Activated CD4-positive, alpha-beta T cell treated with anti-CD3 and anti-CD28 coated beads, Interleukin-2, amount 50 U/mL, for 1 hour (primary cell): ENCODE measurements at places on chromosomes 5 and 9.

GRCh38 chr9:126376311-126377175 is 49.9 kb downstream of the MVB12B start:
- DNase-seq: no peak

GRCh38 chr9:18942801-18943200 is 90.2 kb downstream of the SAXO1 start:
- no peak for DNase-seq

DNA sequence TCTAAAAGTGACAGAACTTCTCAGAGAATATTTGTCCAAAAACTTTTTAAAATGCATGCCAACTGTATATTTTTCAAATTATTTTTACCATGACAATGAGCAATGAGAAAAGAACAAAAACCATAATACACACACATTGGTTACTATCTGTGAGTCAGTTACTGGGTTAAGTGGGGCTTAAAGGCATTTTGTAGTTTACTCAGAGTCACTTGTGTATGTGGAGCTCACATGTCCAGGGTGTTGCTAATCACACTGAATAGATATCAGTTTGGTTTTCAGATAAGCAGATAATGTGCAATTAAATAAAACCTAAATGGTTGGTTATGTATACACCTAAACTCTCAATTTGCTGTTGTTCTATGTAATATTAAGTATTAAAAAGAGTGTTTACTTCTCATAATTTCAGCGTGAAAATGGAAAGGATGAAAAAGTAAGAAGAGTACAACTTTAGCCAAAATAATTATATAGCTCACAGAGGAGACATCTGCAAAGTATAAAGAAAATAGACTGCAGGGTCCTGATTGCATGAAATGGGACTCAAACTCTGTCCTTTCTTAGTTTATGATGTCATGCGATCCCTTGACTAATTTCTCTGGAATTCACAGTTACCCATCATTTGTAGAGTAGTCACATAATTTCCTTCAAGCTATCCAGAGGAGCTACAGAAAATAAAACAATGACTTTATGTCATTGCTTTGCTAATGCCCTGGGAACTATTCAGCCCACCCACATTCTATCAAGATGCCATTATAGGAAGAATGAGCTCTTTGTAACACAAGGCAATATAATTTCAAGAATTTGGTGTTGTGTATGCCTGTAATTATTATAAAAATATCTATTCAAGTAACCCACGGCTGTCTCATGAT is 388.0 kb upstream of the ZNF608 start:
- no peak for DNase-seq

GRCh38 chr5:144195448-144195847 is 24.8 kb downstream of the KCTD16 start:
- no peak for DNase-seq

- no peak for DNase-seq
These were observed at the start of gene OGN for GRCh38 chr9:92404042-92404836. Gene OGN, minus strand, starts transcription at chr9:92404578. Its CDS starts 1,171 bp downstream, at chr9:92403407.

DNA sequence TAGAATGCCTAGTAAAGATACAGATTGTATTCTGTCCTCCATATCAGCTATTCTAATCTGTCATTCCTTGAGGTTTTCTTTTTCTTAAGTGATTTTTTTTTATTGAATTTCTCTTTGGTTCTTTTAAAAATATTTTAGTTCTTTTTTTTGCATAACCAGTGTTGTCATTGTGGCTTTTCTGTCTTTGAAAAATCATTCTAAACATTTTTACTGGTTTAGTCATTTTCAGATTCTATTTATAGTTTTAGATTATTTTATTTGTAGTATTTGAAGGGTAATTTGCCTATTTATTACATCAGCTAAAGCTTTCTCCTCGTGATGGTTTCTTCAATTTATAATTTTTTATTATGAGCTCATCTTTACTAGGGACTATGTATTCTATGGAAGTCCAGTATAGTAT is 78.1 kb downstream of the NDUFAF2 start:
- no peak for DNase-seq

DNA sequence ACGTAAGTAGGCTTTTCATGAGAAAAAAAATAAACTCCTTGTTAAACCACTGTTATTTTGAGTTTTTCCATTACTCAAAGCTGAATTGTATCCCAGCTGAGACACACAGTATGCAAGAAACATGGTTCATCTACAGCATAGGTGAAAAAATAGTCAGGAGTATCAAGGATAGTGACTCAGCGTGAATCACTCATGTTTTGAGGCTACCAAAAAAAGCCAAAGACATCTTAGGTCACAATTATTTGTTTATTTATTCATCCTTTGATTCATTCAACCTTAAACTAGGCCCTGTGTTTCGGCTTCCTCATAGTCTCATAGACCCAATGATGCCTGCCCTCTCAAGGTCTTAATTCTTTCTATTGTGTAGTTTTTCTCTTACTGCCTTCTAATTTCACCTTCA is 32.9 kb upstream of the STX17 start:
- no peak for DNase-seq

DNA sequence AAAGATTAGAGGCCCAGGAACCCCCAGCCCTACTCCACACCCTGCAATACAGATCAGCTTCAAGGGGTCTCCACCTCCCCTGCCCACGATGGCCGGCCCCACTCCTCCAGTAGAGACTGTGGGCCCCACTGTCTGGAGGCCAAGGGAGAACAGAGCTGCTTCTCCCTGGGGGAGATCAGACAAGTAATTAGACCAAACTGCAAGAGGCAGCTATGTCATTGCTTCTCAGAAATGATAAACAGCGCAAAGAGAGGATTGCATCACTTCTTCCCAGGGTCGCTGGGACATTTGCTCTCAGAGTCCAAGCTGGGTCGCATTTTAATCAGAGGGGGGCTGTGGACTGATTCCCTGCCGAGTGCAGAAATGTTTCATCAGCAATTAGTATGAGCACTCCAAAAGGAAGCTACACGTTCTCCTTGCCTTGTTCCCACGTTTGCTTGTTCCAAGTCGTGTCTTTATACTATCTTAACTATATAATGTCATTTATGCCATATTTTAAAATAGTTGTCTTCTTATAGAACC is 59.9 kb downstream of the ROPN1L start:
- no peak for DNase-seq

GRCh38 chr5:14914623-14915260 is 43.2 kb upstream of the ANKH start:
- DNase-seq: no peak

DNA sequence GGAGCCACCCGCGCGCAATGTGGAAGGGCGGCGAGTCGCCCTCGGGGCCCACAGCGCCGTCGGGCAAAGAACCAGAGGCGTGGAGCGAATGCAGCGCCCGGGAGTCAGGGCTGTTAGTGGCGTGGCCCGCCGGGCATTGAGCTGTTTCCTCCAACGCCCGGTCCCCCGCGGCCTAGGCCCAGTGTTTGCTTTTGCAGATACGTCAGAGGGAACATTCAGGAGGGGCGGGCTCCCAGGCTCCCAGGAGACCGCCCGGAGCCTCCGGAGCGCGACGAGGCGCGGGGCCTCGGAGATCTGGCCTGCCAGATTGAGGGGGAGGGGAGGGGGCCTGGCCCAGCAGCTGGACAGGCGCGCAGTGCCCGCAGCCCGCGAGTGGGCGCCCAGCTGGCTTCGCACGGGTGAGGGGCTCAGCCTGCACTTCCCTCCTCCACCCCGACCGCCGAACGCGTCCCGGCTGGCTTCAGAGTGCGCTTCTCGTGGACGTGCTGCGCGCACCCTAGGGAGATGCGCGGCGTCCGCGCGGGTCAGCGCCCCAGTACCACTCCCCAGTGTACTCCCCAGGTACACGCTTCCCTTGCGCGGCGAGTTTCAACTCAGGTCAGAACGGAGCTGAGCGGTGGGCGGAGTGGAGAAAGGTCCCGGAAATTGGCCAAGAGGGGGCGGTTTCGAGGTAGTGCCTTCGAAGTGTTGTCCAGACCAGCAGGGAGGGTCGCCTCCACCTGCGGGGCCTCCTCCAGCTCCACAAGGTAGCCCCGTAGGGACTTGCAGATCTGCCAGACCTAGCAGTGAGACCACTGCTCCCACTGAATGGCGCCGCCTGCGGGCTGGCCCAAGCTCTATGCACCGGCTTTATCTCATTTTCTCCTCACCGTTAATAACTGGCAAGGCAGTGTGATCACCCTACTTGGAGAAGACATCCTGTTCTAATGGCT is 130.4 kb downstream of the TMEM174 start:
- no peak for DNase-seq

- no peak for DNase-seq
These were observed 314.4 kb downstream of the DRD1 start for GRCh38 chr5:175129619-175130018.

DNA sequence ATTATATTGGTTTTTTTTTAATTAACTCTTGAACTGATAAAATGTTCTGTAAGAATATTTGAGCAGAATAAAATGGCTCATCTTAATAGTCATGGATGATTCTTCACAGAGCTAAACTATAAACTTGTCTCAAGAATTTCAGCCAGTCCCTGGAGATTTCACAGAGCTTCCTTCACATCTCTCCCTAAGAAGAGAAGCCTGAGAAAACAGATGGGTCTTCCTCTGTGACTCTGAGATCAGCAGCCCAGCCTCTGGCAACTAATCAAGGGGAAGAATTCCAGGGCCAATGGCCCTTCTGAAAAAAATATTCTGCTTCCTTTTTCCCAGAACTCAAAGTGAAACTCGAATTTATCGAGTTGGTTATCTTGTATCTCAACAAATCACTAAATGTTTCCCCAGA is 122.2 kb upstream of the ITGA1 start:
- DNase-seq: no peak

GRCh38 chr5:149223081-149223848 is 48.4 kb upstream of the AFAP1L1 start:
- no peak for DNase-seq

GRCh38 chr9:68970151-68970550 is 43.8 kb downstream of the PRKACG start:
- no peak for DNase-seq

DNA sequence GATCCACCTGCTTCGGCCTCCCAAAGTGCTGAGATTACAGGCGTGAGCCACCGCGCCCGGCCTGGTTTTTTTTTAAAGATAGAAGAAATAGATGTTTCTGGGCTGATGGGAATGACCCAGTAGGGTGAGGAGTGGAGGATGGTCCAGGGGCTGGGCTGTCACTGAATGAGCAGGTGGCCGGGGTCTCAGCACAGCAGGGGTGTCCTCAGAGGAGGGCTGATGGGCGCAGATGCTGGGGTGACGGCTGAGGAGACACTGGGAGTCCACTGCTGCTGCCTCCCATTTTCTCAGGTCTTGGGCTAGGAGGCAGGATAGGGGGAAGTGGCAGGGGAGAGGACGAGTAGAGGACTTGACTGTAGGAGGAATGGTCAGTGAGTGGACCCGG is 2.3 kb upstream of the TOR4A start:
- DNase-seq: no peak
